ENCODE measurements at places on chromosomes 2 and 18.

- DNase-seq, result no peak
These were observed 3.1 kb upstream of the GATA6 start for GRCh38 chr18:22166069-22166950.

GRCh38 chr2:190205657-190206056 is 114.0 kb downstream of the HIBCH start:
- DNase-seq, result no peak

- no peak for DNase-seq
These were observed 18.6 kb downstream of the THAP4 start for GRCh38 chr2:241618296-241618805.

DNA sequence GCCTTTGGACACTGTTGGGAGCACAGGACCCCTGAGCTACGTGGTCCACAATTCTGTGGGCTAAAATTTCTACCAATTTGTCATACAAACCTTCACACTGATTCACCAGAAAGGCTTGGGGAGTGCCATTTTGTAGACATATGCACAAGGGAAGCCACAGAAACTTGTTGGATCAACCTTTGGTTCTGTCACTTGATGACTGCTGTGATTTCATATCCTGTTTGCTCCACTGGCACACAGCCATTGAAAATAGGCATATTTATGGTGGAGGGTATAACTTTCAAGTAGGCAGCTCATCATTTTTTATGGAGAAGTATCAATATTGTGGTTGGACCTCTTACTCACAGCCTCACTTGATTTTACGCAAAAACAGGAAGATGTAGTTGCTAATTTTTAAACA is 10.5 kb downstream of the NAPG start:
- DNase-seq, result no peak

GRCh38 chr18:48804856-48805610 is 145.7 kb downstream of the SMAD7 start:
- peak; percentile 54 for DNase-seq

DNA sequence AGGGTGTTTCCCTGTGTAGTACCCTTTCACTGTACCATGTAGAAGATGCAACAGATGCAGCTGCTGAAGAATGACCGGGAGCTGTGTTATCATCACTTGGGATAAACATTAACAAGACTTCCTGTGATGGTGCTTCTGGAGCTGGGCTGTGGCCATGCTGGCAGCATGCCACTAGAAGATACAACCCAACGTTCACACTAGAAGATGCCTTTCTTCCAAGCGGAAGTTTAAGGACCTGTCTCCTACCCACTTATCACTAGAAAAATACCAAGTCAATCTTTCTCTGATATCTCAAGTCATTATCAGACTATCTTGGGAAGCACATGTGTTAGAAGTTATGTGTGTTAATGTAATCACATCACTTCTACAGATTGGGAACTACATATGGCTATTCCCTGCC is 953.5 kb downstream of the CNTNAP5 start:
- no peak for DNase-seq

GRCh38 chr2:207956771-207957170 is 68.6 kb downstream of the PLEKHM3 start:
- no peak for DNase-seq

- DNase-seq, result no peak
These were observed 2.7 kb upstream of the NPC1 start for GRCh38 chr18:23588836-23589560.

GRCh38 chr2:159904959-159905305 is 106.9 kb upstream of the CD302 start:
- no peak for DNase-seq

DNA sequence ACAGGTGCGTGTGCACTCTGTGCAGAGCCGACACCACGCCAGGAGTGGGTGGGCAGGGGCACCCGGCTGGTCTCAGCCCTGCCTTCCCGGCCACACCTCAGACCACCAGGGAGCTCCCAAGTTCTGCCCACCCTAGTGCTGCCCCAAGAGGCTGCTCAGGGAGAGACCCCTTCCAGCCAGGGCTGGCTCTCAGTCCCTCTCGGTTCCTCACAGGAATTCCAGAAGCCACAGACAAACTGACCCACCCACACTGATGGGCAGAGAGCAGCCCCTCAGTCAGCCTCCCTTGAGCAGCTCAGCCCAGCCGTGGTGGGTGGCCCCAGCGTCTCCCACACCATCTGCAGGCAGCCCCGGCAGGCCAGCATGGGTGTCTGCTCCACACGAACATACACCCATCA is 33.8 kb downstream of the GPC1 start:
- DNase-seq, result no peak

GRCh38 chr2:239661334-239662312 is 260.8 kb upstream of the HDAC4 start:
- peak; percentile 15 for DNase-seq

GRCh38 chr18:48742706-48743475 is 204.1 kb downstream of the CTIF start:
- DNase-seq, result no peak

DNA sequence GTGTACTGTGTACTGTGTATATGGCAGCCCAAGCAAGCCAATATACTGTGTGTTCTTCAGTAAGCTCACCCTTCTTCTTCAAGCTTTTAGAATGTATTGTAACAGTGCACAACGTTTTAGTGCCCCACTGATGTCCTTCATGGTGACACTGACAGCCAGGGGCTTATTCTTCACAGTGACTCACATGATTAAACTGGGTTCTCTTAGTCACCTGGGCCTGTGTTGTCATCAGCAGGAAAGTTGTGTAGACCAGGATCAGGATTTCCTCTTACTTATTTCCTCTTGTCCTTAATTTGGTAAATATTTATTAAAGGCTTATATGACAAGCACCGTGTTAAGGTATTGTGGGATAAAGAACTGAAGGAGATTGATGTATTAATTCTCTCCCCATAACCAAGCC is 67.9 kb upstream of the THOC1 start:
- no peak for DNase-seq

DNA sequence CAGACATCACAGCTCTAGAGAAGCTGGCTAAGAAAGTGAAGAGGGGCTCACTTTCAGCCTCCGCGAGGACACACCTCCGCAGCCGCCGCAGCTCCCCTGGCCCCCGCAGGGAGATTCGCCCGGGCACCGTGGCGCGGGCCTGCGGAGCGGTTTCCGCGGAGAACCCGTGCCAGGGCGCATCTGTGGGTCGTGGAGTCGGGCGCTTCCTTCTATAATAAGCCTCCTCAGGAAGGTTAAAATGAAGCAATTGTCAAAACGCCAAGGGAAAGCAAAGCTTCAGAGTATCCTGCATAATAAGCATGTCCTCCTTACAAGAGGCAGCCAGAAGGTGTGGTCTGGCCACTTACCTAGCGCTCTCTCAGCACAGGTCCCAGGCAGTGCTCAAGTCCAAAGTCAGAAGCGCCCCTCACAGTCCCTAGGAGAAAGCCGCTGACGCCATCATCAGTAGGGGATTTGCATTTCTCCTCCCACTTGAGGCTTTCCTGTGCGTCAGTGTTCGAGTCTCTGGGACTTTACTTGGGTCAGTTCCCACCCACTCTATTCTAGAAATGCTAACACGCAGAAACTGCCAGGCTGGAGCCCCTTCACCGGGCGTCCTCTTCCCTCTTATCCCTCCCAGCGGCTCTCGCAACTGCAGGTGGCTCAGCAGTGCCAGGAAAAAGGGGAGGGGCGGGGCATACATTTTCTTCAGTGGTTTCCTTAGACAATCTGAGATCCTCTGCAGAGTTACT is at the start of gene STAT4:
Gene STAT4, minus strand, starts transcription at position 395 of the 731 bp plus-strand sequence. CDS start 2,791 bp downstream, outside the sequence.
- peak; percentile 88 for DNase-seq

GRCh38 chr2:3127710-3128109 is 249.9 kb downstream of the EIPR1 start:
- no peak for DNase-seq

GRCh38 chr18:75752740-75753263 is 325.3 kb upstream of the SMIM21 start:
- no peak for DNase-seq

- no peak for DNase-seq
These were observed 146.6 kb downstream of the MEIS1 start for GRCh38 chr2:66581339-66582103.

DNA sequence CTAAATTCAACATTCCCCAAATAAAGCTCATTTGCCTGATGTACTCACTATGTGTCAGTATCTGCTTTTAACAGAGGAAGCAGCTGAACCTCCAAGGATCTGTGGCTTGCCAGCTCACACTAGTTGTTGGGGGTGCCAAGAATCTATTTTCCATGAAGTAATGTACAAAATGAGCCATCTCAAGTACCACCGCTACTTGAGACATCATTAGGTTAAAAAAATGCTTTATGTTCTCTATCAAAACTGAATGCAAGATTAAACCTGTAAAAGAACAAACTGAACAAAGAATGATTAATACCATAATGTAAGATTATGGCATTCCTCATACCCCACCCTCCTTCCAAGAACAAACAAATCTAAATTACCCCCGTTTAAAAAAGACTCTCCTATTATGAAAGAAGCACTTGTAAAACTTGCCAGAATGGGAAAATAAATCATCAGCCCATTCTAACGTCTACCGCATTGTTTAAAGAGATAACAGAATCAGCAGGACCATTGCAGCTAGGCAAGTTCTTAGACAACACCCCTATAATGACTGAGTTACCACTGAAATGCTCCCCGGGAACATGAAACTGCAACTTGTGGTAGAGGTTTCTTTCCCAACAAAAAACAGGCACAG is 471.6 kb downstream of the DLGAP1 start:
- DNase-seq, result no peak

- DNase-seq, result no peak
These were observed 19.0 kb downstream of the DIPK1C start for GRCh38 chr18:74438091-74438490.

DNA sequence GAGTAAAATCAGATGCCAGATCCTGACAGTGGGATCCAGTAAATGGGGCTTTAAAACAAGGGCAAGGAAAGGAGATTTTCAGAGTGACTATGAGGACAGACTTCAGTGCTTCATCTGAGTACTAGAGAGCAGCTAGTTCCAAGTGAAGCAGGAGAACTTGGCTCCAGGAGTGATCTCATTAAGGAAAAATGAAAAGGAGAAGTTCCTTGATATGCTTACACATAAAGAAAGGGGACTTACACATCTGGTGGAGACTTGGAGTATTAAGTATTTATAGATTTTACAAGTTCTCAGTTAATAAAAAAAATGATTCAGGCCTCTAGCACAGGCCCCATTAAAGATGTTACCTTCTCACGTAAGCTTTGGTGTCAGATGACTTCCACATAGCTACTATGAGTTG is 105.8 kb downstream of the ICOS start:
- no peak for DNase-seq

- no peak for DNase-seq
These were observed 613.4 kb downstream of the PLCL1 start for GRCh38 chr2:198417836-198418235.

DNA sequence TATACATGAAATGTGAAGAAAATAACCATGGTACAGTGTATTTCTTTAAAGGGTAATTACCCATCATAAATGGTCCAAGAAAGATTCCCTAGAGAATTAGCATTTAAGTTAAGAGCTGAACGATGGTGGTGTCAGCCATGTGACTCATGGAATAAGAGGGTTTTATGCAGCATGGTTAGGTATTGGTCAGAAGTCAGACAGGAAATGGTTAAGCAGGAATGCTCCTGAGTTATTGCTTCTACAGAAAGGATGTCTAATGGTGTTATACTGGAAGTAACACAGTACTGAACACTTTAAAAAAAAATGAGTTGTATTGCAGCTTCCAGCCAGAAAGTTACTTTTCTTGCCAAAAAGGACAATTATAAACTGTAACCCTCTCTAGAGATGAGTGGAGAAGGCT is 72.7 kb upstream of the UBE2E3 start:
- DNase-seq, result no peak

DNA sequence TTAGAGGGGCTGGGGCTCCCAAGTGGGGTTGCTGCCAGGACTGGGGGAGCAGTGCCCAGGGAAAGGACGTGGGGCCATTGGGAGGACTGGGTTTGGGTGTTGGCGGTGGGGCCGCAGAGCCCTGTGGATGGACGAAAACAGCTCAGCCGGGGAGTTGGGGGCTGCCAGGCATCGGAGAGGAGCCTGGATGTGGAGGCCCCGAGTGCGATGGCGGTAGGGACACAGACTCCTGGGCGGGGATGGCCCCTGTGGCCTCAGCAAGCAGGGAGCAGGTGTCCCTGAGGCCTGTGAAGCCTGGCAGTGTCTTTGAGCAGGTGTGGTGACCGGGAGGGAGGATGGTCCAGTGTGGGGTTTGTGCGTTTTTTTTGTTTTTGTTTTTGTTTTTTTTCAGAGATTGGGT is 13.3 kb downstream of the CTDP1 start:
- DNase-seq, result no peak

DNA sequence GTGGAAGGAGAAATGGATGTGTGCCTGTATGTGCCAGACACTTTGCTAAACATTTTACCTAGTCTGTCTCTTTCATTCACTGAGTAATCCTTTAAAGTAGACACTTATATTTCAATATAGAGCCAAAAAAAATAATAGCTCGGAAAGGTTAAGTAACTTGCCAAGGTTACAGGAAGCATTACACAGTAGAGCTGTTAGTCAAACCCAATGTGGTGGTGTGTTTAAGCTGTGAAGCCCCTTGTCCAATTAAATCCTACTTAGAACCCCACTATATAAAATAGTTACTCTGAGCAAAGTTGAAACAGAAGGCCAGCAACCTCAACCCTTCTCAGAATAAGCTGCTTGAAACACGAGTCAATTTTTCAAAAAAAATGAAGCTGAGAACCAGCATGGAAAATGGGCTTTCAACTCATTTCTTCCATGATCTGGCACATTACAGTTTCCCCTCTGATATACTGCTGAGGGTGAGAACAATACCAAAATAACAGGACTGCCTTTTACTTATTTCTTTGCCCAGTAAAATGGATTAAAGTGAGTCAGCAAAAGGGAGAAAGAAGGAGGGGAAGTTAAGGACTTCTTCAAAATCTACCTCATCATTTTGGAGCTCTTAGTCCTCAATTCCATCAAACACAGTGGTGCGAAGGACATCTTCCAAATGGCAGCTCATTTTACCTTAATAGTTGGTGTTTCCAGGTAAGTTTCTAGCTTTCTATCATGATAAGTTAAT is 7.9 kb downstream of the RDH14 start:
- no peak for DNase-seq

- no peak for DNase-seq
These were observed 433.0 kb upstream of the CHAC2 start for GRCh38 chr2:53334610-53335009.

DNA sequence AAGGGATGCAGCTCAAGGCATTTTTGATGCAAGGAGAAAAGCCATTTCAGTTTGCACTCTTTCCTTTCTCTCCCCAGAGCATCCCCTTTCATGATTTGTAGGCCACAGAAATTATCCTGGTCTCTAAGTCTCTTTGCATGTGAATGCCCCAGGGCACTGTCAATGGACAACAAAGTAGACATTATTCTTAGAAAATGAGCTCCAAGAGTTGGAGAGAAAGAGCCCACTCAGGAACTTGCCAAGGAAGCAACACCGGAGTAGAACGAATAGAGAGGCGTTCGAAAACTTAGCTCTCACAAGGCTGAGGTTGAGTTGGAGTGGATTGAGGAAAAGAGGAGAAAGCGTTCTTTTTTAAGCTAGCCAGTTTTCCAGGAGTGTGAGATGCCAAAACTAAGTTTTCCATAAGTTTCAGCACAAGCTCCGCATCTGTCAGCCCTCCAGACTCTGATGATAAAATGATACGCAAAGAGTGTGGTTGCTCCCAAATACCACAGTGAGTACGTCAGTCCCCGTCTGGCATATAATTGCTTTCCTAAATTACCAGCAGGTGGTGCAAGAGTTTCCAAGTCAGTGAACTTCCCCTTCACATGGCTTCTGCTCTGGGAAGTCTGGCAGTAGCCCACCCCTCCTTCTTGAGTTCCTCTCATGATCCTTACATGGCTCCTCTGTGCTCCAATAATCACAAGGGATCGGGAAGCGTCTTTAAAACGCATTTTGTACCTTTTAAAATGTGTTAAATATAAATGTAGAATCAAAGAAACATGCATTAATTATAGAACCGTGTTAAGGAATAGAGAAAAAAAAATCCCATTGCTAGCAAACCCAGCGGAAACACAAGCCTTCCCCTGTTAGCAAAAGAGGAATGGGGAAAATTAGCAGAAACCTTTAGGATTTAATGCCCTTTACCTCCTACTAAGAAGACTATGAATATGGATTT is 1060.6 kb upstream of the FANCL start:
- DNase-seq, result no peak
